ENCODE measurements at places on chromosomes 13 and 19.

- DNase-seq: no peak
Measured at GRCh38 chr13:72960114-72960513, 98.7 kb upstream of the KLF5 start.

DNA sequence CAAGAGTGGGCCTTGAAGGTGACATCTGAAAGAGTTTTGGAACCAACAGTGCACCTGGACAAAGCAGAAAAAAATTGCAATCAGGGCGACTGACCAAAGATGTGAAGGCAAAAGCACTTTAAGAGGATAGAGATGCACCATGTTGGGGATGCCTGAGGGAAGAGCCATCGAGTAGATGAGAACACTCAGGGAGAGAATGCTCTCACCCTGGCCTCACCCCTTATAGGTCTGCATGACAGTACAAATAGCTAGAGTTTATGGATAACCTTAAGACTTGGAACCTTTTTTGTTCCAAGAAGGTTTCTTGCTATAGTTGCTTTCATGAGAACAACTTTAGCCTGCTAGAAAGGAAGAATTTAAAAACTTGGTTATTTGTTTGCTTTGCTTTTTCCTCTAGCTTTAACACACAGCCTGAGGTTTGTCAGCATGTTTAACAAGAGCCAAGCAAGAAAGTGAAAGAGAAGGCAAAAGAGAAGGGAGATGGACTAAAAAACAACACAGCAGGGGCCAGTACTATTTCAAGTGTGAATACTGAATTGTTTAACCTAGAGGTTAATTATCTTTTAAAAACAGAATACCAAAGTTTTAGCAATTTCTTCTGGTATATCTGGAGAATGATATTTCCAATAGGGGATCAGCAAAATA lies 418.9 kb downstream of the DIAPH3 start:
- peak; percentile 27 for DNase-seq

DNA sequence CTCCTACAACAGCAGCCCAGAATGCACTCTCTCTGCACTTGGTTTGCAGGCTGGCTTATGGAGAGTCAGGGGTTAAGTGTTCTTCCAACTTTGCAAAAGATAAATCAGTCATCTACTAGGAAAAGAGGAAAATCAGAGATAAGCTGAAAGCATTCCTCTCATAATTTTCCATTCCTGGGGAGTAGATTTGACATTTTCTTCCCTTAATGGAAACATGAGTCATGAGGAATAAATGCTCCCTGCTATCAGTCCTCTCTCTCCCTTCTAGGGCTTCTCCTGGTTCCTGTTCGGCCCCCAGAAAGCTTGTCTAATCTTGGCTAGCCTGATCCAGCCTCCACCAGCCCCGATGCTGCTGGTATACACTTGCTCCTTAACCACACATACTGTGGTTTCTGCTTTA lies 28.4 kb upstream of the ENOX1 start:
- peak; percentile 94 for DNase-seq

DNA sequence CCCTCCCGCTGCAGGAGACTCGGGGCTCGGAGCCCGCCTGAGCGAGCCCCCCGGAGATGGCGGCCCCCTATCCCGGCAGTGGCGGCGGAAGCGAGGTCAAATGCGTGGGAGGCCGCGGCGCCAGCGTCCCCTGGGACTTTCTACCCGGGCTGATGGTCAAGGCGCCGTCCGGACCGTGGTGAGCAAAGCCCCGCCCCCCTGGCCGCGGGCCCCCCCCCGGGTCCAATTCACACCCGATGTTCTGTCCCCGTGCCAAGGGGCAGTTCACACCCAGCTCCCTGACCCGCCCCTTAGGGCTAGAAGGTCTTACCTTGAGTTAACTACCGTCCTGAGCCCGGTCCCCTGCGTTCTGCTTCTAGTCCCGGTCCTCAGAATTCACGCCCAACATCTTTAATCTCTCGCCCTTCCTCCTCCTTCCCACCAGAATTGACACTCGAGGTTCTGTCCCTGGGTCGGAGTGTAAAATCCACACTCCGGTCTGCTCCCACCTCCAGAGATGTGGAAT lies 1.4 kb downstream of the NPAS1 start:
- DNase-seq: no peak

- DNase-seq: no peak
Measured at GRCh38 chr13:102875256-102875655, 29.4 kb downstream of the ERCC5 start.

- no peak for DNase-seq
Measured at GRCh38 chr19:34254698-34255432, 511 bp downstream of the GARRE1 start.

DNA sequence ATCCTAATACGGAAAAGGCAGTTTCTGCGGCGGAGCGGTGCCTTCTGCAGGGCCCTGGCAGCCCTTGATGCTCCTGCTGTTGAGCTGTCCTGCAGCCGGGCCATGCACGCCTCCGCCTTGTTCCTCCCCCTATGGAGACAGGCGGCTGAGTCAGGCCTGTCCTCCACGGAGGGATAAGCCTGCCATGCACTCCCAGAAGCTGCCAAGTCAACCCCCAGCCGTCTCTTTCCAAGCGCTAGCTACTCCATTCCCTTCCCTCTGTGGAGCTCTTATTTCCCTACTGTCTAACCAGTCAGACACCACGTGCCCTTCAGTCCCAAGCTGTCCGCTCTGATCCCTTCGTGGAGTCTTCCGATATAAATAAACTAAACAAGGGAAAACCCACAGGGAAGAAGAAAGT lies 197.0 kb downstream of the COL4A1 start:
- DNase-seq: peak; percentile 92

DNA sequence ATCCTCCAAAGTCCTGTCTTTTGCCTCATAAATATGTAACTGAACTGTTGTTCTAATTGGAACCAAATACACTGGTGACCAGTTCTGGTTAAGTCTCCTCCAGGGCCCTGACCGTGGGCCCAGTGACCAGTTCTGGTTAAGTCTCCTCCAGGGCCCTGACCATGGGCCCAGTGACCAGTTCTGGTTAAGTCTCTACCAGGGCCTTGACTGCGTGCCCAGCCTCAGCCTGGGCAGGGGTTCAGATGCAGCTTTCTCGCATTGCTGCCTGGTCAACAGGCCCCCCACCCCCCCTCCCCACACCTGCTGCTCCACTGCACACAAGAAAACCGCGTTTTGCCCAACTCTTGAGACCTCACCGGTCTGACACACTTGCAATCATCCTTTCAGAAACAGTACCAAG lies 3.8 kb upstream of the GRTP1 start:
- DNase-seq: no peak

DNA sequence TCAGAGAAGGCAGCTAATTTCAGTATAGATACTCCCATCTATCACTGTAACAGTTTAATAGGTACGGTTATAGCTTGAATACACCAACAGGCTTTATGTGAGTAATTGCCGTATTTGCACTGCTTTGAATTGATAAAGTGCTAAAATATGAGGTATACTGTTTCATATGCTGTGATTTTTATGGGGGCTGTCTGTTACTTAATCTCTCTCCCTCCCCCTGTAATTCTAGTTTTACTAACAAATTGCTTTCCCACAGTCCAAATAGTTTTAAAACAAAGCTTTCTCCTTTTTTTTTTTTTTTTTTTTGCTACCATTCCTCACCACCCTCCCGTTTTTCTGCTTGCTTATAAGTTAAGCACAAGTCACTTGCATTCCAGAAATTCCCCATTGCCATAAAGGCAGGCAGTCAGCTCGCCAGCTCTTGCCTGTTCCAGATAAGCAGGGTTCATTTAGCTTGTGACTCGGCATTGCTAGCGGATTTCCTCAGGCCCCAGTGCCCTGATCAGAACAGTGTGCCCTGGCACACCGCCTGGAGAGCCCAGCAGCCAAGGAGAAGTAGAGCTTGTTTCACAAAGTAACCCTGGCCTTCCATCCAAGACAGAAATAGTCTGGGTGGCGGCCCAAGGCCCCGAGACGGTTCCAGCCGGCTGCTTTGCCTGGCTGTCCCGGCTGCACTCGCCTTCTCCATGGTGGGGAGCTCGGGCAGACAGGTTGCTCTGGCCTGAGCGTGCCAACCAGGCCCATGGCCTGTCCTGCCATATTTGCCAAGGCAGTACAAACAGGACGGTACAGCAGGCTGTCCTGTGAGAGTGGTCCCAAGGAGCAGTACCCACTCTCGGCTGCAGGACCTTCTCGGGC lies 43.5 kb upstream of the NPAS1 start:
- peak; percentile 100 for DNase-seq

DNA sequence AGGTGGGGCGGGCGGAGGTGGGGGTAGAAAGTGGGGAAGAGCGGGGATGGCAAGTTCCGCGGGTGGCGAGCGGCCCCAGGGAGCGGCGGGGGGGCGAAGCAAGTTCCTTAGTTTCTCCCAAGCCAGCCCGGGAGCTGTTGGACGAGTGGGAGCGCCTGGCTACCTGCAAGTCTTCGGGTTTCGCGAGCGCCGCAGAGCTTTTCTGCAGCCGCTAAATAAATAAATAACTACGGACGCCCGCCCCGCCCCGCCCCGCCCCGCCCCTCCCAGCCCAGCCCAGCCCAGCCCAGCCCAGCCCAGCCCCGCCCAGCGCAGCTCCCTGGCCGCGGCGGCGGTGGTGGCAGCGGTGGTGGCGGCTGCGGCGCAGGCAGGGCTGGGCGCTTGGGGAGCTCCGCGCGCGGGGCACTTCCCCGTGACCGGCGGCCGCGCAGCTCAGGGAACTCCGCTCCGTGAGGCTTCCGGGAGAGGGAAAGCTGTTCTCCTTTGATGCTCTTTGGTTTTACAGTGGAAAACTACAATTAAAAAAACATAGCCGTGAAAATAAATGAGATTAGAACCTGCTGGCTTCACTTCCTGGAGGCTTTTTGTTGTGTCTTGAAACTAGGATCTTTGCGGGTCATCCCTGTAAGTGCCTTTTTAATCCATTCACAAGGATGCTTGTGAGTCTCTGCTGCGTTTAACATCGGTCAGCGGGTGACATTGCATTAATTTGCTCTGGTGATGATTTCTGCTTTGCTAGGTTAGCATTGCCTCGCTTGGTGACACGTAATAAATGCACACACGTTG lies at the start of gene UBE2L5:
TSS of gene UBE2L5 (plus strand) at position 440 of the 786 bp plus-strand sequence. CDS start 5,498 bp downstream, outside the sequence.
- DNase-seq: peak; percentile 77

GRCh38 chr13:38570706-38571105 lies 116.2 kb upstream of the FREM2 start:
- no peak for DNase-seq

DNA sequence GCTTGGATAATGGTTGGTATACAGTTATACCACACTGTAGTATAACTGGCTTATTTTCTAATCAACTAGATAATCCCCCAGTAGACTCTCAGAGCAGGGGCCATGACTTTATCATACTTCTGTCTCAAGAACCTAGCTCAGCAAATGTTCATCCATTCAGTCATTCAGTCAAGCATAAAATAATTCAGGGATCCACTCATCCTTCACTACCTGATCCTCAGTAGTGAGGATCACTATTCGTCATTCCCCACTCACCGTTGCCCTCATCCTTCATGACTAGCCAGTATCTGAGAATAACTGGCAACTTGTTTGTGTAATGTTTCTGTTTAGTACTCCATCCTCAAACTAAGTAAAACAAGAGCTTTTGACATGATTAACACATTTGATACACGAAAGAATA lies 77.6 kb downstream of the TSC22D1 start:
- no peak for DNase-seq

GRCh38 chr13:89550938-89551337 lies 1796.5 kb upstream of the MIR17HG start:
- DNase-seq: peak; percentile 0

DNA sequence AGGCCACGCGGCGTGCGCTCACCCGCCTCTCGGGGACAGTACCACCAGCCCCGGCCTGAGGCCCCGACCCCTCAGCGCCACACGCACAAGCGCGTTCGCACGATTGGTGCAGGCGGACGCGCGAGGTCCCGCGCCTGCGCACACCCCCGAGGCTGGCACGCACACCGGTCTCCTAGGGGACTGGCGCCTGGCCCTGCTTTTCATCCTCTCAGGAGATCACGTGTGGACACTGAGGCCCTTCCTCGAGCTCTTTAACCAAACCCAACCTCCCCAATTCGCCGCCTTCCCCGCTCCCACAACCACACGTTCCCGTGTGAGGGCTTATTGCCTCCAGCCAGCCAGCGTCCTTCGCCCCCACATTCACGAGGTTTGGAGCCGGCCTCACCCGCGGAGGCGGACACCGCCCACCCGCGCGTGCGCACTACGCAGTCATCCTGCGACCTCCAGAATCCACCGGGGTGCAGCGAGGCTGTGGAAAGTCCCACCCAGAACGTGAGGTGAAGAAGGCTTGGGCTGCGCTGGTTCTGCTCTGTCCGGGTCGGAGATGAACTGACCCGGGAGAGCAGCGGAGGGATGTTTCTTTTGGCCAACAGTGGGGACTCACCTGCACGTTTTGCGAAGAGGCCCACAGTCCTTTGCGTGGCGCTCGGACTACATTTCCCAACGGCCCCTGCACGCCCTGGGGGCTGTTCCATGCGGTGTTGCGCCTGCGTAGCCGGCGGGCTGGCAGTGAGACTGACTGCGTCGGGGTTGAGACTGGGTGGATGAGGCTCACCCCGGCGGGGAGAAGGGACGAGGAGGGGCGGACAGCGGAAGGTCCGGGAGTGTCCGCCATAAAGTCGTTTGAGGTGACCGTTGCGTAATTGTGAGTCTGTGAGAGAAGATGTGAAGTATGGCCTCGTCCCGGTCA lies 539 bp upstream of the ZNF667 start:
- DNase-seq: peak; percentile 89

DNA sequence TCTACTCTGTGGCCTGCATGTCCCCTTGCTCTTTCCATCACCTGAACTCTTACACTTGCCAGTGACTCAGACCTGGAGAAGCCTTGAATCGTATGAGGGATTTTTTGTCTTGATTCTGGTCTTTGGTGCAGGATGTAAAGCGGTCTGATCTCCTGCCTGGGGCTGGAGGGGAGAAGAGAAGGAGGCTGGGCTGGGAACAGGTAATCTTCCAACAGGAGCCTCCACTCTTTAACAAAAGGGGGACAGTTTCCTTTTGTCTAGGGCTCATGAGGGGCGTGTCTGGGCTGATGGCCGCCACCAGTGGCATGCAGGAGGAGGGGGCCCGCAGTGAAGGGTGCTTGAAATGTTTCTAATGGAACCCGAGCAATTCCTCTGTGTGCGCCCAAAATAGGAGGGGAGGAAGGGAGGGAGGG lies 24.7 kb downstream of the NFIX start:
- DNase-seq: no peak

- peak; percentile 85 for DNase-seq
Measured at GRCh38 chr13:75222031-75222430, 259.9 kb downstream of the TBC1D4 start.

DNA sequence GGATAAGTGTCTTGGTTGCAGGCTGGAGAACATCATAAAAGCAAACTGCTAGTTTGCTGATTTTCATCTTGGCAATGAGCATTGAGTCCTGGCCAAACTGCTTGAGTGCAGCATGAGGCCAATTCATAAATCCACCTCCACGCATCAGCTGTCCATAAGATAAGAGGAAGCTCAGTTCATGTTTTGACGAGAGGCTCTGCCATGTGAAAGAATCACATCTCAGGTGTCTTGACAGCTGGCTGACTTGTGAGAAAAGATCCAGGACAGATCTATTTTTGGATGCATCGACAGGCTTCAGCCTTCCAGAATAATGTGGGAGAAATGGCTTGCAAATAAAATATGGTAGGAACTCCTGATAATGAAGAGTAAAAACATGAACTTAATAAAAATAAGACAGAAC lies 5.4 kb upstream of the ZNF682 start:
- no peak for DNase-seq

- DNase-seq: no peak
Measured at GRCh38 chr19:903266-903797, 9.7 kb downstream of the R3HDM4 start.
